ENCODE measurements at places on chromosomes 2 and 18.

- DNase-seq = no peak
Observed at GRCh38 chr2:189465478-189465877, 24.2 kb downstream of the WDR75 start.

DNA sequence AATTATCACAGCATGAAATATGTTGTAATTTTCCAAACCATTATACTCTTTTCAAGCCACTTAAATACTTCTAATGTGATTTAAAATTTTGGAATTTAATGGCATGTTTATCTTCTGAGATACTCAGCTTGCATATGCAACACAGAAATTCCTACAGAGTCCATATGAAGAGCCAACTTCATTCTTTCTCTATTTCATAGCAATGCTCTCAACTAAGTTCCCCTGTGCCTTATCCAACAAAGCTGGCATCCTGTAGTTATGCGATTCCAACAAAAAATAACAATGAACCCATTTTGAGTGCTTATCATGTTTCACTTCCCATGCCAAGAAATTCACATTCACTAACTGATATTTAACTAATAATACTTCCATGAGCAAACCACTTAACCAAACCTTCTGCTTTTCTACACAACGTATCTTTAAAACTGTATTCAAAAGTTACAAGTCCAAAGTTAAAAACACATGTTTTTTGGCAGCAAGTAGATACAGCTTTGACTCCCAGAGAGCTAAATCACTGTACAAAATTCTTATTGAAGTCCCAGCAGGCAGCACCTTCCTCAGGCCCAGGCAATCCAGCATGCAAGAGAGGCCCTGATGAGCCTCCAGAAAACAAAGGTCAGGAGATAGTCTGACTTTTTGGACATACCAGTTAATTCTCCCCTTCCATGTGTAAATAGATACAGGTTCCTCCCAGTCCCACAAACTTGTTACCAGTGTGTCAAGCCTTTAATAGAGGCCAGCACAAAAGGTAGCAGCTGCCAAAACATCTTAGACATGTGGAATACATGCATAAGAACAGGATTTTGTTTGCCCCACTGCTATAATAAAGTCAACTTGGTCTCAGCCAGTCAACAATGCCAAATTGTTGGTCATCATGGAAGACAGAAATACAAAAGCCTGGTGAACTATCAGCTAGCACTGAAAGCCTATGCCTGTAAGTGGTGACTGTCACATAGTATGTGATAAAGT, 113.1 kb upstream of the WDR75 start:
- DNase-seq = no peak

DNA sequence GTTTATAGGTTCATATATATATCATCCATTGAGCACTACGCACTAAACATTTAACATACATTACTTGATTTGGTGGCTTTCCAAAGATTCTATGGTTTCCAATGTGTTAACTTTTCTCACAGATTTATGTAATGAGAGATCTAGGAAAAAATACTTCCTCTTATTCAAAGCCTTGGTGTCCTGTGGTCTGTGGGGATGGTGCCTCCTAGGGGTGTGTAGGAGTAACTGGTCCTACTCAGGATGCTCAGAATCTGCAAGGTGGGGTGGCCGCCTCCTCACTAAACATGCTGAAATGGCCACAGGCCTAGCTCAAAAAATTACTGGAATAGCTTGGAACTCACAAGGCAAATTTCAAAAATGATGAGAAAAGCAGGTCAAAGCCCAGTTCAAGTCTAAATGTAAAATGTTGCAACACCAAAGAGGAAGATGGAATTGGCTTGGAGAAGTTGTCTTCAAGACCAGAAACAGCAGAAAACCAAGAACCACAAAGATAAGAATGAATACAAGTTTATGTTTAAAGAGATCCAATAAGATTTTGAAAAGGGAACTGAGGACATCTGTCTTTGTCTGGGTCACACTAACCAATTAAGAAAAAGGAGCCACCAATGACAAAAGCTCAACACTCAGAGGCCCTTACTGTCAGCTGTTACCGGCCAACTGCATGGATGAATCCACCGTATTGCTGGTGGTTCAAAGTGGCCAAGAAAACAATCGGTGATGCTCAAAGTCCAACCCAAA, 11.5 kb downstream of the GPR55 start:
- DNase-seq = no peak

GRCh38 chr18:59907172-59907571, 7.4 kb downstream of the PMAIP1 start:
- no peak for DNase-seq

DNA sequence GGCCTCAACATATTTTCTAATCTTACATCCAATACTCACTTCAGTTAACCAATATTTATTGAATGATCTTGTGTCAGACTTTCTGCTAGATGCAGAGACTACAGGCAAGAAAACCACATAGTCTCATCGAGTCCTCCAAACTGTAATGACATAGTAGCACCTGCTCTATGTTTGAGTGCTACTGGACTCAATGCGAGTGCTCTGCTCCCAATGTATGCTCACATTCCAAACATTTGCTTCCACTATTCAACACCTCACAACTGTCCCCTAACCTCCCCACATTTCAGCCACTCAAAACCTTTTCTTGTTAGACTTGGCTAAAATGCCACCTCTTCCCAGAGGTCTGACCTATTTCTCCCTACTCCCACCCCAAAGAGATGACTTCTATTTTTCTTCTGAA, 65.2 kb downstream of the SLC66A3 start:
- DNase-seq = no peak

DNA sequence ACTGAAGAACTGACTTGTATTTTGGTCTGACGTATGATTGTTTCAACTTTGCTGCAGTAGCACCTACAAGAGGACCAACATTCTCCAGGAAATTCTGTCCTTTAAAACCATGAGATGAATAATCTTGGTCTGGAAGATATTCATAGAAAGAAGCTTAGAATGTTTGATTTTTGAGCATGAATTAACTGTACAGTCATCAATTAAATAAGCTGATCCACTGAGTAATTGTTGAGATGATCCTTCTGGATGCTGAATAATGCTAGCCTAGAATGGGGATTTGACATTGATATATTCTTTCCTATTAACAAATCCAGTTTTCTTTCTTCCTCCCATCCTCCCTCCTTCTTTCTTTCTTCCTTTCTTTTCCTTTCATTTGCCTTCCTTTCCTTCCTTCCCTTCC, 39.0 kb upstream of the CDK5R2 start:
- no peak for DNase-seq

DNA sequence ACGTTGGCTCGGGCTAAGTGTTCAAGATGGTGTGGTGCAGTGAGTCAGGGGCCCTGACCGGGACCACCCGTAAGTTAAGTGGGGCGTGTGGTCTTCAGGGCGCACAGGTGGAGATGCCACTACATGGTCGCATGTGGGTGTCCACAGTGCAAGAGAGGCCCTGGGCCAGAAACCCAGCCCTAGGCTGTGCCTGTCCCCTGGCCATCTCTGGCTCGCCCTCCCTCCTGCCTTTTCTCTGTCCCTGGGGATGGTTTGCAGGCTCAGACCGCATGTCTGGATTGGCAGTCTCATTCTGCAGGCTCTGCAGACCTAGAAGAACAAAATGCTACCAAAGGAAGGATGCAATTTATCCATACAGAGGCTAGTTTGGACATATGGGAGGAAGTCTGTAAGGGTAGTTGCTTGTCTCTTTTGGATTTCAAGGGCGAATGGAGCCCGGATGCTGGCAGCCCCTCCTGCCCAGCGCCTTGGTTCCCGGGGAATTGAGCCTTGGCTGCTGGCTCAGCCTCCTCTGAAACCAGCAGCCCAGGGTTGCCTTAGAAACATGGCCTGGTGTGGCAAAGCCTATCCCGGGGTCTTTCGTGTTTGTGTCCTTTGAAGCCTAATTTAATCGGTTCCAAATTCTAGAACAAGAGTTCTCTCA, 417.5 kb upstream of the HS6ST1 start:
- DNase-seq = no peak

DNA sequence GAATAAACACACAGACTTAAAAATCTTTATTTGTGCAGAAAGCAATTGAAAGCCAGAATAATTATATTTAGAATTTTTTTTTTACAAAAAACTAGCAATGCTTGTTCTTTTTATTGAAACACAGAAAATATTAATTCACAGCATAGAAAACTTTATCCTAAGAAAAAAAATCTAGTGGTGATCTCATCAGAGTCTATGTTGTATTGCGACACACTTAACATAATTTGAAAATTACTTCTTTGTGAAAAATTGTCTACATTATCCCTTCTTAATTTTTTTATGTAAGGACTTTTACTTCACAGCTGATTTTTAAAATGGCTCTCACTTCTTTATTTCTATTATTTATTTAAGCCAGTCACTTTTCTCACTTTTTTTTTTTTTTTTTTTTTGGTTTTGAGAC, 103.4 kb downstream of the LDLRAD4 start:
- DNase-seq = no peak

DNA sequence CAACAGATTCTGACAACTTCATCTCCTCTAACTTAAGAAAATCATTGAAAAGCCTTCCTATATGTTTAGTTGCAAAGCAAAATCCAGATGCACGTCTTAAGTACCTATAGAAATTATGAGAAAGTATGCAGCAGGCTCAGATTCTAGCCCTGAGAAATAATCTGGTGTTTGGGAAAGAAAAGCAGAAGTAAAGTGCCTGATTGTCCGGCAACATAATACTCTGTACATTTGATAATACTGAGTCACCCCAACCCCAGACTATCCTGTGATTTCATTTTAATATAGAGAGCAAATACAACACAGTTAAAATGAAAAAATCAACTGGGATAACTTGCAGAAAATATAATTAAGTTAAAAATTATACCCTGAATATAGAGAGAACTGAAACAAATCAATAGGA, 13.5 kb downstream of the RFX8 start:
- DNase-seq = no peak

GRCh38 chr2:122194546-122194945, 439.1 kb downstream of the TSN start:
- DNase-seq = no peak

- DNase-seq = no peak
Observed at GRCh38 chr2:220309215-220309614, 681.8 kb downstream of the SLC4A3 start.

Data from liver (tissue), 10 donors.